NCI-H2029 treated with DMSO at 0.1 percent for 48 hours (cell line): ENCODE measurements at places on chromosomes 2 and 18.

DNA sequence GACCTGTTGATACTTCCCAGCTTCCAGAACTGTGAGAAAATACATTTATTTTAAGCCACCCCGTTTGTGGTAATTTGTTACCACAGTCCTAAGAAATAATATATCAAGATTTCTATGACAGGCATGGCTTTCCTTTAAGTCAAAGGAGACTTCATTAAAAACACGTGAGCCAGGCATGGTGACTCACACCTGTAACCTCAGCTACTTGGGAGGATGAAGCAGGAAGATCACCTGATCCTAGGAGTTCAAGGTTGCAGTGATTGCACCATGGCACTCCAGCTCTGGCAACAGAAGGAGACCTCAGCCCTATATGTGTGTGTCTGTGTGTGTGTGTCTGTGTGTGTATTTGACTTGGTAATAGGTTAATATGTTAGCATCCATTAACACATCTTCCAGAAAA lies 69.8 kb upstream of the SCN7A start:
- DNase-seq, result no peak

DNA sequence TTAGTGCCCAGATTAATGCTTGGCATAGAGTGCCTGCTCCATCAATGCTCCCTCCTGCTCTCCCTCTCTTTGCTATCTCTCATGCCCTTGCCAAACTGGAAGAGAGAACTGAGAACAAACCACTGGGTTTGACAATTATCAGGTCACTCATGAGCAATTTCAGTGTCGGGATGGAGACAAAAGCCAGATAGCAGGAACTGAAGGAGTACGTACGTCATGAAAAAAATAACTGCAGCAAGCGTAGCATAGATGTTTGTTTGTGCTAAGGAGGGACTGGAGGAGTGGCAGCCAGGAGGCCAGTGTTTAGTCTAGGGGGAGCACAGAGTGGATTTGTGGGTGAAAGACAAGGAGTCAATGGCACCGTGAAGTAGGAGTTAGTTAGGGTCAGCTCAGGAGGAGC lies 113.3 kb downstream of the POLE4 start:
- no peak for DNase-seq

- no peak for DNase-seq
These were observed 78.8 kb upstream of the TTC39C start for GRCh38 chr18:23935804-23936203.

DNA sequence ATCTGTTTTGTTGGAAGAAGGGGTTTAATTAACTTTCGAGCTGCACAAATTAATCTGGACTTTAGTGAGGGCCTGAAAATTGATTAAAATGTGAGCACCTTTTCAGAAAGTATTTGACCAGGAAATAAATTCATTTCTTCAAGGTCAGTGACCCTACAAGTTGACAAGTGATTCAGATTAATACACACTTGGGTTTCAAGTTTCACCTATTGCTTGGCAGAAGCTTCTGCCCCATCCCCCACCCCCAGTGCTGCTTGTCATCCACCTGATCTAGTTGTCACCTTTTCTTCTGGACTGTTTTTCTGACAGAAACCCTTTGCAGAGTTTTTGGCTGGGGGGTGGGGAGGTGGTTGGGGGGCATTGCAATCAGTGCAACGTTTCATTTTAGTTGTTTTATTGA lies 46.2 kb downstream of the RPRM start:
- DNase-seq, result peak; percentile 2

GRCh38 chr2:102662833-102663232 lies 43.5 kb downstream of the SLC9A2 start:
- DNase-seq, result no peak

GRCh38 chr2:20050104-20050645 lies 1.3 kb downstream of the LAPTM4A start:
- no peak for DNase-seq

- no peak for DNase-seq
These were observed 15.2 kb downstream of the CDKL4 start for GRCh38 chr2:39228413-39229209.

- DNase-seq, result no peak
These were observed 86.3 kb downstream of the MAIP1 start for GRCh38 chr2:200041639-200042038.

GRCh38 chr18:63137999-63138435 lies 181.6 kb downstream of the BCL2 start:
- no peak for DNase-seq

DNA sequence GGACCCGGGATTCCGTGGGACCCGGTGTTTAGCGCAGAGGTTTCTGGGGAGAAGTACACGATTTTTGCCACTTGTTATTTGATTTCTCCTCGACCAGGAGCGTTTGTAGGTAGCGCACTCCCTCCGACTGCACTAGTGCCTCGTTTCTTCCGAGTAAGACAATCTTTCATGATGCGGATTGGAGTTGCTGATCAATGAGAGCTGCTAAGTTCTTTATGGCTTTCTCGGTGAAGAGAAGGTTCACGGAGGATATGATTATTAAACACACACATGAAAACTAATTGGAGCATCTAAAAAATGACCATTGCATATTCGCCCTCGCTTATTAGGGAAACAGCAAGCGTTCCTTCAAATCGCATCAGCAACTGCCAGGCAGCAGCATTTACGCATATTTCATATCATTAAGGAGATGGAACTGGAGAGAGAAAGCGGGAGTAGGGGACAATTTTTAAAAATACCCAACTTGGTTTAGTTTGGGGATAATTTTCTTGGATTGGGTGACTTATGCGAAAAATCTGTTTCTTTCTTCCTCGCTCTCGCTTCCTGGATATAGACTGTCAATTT lies 616 bp downstream of the EML6 start:
- no peak for DNase-seq

GRCh38 chr18:28359176-28359575 lies 182.2 kb upstream of the CDH2 start:
- DNase-seq, result no peak

DNA sequence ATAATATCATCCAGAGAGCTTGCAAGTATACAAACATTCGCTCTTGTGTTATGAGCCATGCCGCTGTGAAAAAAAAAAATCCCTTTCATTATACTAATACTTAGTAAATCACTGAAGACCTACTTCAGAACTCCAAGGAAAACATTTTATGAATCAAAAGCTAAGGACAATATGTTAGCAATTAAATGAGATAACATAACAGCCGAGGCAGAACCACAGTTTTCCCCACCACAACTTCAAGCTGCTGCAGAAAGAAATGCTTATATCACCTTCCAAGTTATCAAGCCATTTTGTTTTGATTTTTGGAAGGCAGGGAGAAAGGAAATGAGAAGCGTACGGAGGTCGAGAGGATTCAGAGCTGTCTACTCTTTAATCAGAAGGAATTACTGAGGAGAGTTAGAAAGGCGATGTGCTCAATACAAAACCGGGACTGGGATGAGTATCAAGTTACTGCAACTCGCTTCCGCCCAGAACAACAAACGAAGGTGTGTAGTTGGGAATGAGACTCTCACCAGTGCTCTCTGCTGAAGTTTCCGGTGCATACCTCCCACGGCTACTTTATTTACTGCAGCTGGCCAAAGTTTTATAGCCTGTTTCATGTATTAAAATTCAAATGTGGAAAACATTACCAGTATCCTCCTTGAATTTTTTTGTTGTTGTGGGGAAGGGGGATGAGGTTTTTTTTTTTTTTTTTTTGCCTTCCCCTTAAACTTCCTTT lies 292.2 kb upstream of the CCDC68 start:
- no peak for DNase-seq

DNA sequence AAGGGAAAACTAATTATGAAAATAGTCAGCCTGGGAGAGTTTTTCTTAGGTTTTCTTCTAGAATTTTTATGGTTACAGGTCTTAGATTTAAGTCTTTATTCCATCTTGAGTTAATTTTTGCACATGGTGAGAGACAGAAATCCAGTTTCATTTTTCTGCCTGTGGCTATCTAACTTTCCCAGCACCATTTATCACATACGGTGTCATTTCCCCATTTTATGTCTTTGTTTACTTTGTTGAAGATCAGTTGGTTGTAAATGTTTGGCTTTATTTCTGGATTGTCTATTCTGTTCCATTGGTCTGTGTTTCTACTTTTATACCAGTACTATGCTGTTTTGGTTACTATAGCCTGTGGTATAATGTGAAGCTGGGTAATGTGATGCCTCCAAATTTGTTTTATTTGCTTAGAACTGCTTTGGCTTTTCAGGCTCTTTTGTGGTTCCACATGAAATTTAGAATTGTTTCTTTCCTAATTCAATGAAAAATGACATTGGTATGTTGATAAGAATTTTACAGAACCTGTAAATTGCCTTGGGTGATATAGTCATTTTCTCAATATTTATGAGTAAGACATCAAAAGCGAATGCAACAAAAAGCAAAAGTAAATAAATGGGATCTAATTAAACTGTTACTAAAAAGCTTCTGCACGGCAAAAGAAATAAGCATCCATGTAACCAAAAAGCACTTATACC lies 146.1 kb upstream of the NOL4 start:
- no peak for DNase-seq

GRCh38 chr2:126946318-126947102 lies 47.8 kb downstream of the TEX51 start:
- no peak for DNase-seq

GRCh38 chr2:99545604-99546003 lies 55.8 kb upstream of the REV1 start:
- DNase-seq, result no peak

DNA sequence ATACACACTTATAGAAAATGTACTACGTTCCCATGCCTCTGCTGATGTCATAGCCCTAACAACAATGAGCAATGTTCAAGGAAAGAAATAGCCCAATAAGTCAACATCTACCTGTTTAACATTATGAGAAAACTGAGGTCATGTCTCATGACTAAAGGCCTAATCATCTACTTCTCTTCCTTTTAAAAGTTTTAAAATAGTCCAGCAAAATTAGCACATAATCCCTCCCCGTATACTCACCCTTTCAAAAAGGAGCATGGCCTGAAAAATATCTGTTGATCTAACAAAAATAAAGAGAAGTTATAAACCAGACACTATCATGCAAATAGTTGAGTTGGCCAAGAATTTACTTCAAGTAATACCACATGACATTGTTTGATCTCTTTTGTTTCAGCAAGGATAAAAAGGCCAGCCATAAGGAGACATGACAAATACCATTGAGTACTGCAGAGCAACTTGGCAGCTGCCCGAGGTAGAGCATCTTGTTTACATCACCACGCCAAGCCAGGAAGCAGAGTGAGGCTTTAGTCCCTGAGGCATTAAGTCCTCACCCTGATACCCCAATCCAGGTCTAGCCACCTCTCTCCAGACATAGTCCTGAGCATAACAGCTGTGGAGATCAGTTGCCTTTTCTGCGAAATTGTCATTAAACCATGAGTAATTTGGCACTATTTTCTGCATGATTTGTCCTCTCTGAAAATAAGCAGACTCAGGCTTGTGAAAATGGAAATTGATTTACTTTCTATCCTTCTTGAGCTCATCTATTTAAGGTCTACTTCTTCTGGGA lies 137.4 kb upstream of the ETAA1 start:
- DNase-seq, result peak; percentile 35
